ENCODE measurements at places on chromosomes 6 and 20. TPM values are rescaled to one million over a fixed set of nuclear protein-coding genes. Genes with fewer than 3 reads are reported as not detected.

Gene SLC24A3
- total RNA-seq, result not detected

Gene CST5
- not detected for total RNA-seq

Gene NCOA7
- total RNA-seq, result 12.9 TPM

Gene AKAP7
- total RNA-seq, result 0.54 TPM

Gene CRISP3
- not detected for total RNA-seq

All from IMR-90 (cell line).